ENCODE measurements at places on chromosomes 5 and 9. TPM values are rescaled to one million over a fixed set of nuclear protein-coding genes. Genes with fewer than 3 reads are reported as not detected.
A peak's percentile ranks its signal among the peaks of the same experiment; 100 is the strongest.

DNA sequence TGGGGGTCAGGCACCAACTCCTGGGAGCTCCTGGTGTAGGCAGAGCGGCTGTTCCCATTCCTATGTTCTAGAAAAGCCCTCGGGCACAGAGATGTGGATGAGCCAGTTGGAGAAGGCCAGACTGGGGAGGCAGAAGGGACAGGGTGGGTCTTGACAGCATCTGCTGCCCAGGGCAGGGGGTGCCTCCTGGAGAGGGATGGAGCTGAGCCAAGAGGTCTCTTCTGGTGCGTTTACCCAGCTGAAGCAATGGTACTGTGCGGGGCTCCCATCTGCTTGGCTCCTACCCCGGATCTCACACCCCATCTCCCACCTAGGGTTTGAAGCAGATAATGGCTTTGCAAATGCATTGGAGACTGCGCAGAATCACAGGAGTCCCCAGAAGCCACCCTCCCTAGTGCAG, 41.3 kb downstream of the SHB start:
- no peak overlapping the region for H3K4me3 ChIP-seq
- H3K36me3 ChIP-seq, result peaks cover 4% of the 10 kb centered on the region
- no peak overlapping the region for H3K27ac ChIP-seq

GRCh38 chr9:124299515-124300090, 41.9 kb downstream of the NEK6 start:
- H3K36me3 ChIP-seq, result peaks cover 33% of the 10 kb centered on the region
- no peak overlapping the region for H3K27ac ChIP-seq

DNA sequence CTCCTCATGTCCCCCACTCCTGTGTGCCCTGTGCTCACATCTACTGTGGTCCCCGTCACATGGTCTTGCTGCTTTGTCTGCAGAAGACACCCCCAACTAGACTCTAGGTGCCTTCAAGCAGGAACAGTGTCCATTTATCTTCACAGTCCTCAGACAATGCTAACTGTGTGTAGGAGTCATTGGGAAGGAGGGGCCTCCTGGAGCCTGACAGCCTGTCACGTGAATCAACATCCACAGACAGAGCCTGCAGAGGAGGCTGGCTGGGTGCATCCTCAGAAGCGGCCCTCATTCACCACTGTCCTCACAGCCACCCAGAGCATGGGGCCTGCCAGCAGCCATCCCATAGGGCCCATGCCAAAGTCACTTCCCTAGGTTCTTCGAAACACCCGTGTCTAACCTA, 98.7 kb downstream of the MED10 start:
- DNase-seq, result no peak
- H3K36me3 ChIP-seq, result no peaks in the 10 kb centered on the region
- H3K27ac ChIP-seq, result no peak overlapping the region

DNA sequence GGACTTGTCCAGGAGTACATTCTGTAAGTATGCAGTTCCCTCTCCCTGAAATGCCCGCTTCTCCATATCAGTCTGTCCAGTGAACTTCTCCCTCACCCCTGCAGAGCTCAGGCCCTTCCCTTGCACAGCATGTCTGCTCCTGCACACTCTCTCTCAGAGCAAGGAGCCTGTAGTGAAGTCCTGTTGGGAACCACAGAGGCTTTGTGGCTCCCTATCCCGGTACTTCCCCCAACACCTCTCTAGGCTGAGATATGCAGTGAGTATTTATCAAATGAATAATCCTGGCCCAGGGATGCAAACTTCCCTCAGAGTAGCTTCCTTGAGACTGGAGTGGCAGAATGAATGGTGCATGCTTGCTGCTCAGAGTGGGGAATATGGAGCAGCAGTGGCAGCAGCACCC, 48.8 kb downstream of the POC5 start:
- peaks cover 18% of the 10 kb centered on the region for H3K36me3 ChIP-seq
- no peak overlapping the region for H3K27ac ChIP-seq
- H3K27me3 ChIP-seq, result no peaks in the 10 kb centered on the region
- H3K4me3 ChIP-seq, result no peak overlapping the region
- H3K4me1 ChIP-seq, result peaks cover 6% of the 10 kb centered on the region
- DNase-seq, result no peak

DNA sequence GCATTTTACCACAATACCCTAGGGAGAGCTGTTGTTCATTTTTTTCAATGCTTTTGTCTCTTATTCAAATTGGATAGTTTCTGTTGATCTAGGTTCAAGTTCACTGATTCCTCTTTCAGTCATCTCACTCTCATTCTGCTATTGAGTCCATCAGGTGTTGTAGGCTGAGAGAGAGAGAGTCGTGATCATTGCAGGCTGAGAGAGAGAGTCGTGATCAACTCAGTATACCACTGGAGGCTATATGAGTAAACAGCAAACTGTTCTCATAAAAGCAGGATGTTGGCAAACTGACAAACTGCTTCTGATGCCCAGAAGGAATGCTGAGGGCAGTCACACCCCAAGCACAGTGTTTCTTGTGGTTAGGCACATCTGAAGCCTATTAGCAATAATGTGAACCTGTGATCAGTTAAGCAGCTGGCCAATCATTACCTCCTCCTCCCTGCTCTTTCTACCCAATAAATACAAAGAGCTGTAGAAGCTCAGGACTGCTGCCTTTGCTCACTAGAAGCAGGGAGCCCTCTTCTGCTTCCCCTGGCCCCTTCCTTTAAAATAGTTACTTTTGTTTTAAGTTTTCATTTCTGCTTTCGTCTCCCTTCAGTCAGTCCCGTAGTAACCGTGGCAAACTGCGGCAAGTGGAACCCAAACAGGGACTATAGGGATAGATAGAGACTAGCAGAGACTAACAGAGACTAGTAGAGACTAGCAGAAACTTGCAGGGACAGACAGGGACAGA, 476.1 kb upstream of the ACO1 start:
- H3K27ac ChIP-seq, result no peak overlapping the region
- no peak overlapping the region for H3K4me3 ChIP-seq
- H3K36me3 ChIP-seq, result no peaks in the 10 kb centered on the region
- H3K27me3 ChIP-seq, result no peaks in the 10 kb centered on the region
- no peak for DNase-seq
- no peaks in the 10 kb centered on the region for H3K4me1 ChIP-seq

GRCh38 chr9:133076691-133077090, 14.9 kb downstream of the CEL start:
- no peak for DNase-seq
- no peaks in the 10 kb centered on the region for H3K27me3 ChIP-seq
- H3K4me3 ChIP-seq, result no peak overlapping the region
- peak overlapping the region; percentile 62 for H3K27ac ChIP-seq
- H3K36me3 ChIP-seq, result peaks cover 3% of the 10 kb centered on the region
- peaks cover 61% of the 10 kb centered on the region for H3K4me1 ChIP-seq

DNA sequence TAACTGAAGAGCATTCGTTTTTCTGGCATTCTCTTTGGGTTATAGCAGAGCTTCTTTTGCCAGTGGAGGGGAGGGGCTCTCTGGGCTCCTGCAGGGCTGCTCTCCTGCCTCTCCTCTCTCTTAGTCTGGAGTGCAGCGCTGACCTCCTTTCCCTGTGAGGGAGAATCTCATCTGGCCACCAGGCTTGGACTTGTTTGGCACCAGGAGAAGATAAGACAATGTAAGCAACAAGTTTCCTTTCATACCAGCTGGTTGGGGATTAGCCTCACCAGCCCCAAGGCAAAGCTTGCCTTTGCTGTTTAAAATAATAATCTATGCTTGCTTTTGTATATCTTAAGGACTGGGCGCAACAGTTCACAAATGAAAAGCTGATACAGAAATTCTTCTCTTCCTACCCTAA, 196.4 kb downstream of the TLE4 start:
- H3K4me3 ChIP-seq, result no peak overlapping the region
- H3K27ac ChIP-seq, result no peak overlapping the region
- H3K36me3 ChIP-seq, result no peaks in the 10 kb centered on the region
- H3K27me3 ChIP-seq, result no peaks in the 10 kb centered on the region
- DNase-seq, result no peak
- no peaks in the 10 kb centered on the region for H3K4me1 ChIP-seq

GRCh38 chr5:142979636-142980035, 209.5 kb downstream of the ARHGAP26 start:
- H3K27ac ChIP-seq, result no peak overlapping the region
- DNase-seq, result no peak
- peaks cover 18% of the 10 kb centered on the region for H3K4me1 ChIP-seq

DNA sequence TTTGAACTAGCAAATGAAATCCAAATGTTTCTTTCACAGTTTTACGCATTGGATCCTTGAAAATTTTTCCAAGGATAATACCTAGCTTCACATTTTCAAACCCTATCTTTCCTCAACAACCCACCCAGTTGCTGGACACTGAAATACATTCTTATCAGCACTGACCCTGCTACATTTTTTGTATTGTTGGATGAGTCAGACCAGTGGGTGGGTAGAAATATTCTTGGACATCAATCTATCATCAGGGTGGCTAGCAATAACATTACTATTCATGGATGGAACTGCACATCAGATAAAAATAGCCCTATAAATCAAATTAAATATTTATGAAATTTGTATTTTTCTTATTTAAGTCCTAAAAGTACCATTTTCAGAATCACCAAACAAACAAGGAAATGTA, 407.4 kb upstream of the IZUMO3 start:
- no peaks in the 10 kb centered on the region for H3K27me3 ChIP-seq
- H3K4me1 ChIP-seq, result no peaks in the 10 kb centered on the region
- no peak overlapping the region for H3K4me3 ChIP-seq
- no peaks in the 10 kb centered on the region for H3K36me3 ChIP-seq
- no peak for DNase-seq
- H3K27ac ChIP-seq, result no peak overlapping the region

DNA sequence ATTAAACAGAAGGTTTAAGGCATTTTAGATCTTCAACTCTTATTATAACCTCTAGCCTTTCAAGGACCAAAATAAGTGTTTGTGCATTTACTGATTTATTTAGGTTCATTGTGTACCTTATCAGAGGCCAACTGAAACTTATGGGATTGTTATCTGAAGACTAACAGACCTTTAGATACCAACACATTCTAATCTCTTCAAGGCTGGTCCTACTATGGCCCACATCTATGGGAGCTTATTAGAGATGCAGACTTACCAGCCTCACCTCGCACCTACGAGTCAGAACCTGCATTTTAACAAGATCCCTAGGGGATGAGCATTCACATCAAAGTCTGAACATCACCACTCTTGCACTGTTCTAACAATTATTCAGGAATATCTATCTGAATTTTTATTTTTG, 1.9 kb downstream of the IARS1 start:
- no peak overlapping the region for H3K4me3 ChIP-seq
- H3K36me3 ChIP-seq, result peaks cover 17% of the 10 kb centered on the region
- no peaks in the 10 kb centered on the region for H3K27me3 ChIP-seq

DNA sequence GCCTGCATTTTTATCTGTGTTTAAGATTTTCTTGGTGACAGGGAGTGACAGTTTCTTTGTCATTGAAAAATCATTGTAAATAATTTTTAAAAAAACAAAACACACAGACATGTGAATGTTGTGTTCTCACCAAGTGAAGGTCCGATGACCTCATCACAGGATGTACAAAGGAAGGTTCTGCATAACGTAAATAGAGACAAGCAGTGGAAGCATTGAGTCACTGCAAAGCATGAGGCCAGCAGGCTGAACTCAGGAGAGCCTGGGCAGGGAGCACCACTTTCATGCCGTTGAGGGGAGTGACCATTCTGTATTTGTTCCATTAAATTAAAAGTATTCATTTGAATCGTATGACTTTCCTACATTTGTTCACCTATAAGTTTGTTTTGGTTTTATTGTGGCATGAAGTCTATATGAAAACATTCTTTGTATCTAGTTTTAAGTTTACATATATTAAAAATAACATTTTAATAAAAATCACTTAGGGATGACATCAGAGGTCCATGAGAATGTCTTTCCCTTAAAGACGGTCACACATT, 70.4 kb upstream of the TLE1 start:
- H3K4me1 ChIP-seq, result no peaks in the 10 kb centered on the region
- no peaks in the 10 kb centered on the region for H3K36me3 ChIP-seq
- no peak overlapping the region for H3K27ac ChIP-seq
- H3K27me3 ChIP-seq, result no peaks in the 10 kb centered on the region
- peak; percentile 36 for DNase-seq

DNA sequence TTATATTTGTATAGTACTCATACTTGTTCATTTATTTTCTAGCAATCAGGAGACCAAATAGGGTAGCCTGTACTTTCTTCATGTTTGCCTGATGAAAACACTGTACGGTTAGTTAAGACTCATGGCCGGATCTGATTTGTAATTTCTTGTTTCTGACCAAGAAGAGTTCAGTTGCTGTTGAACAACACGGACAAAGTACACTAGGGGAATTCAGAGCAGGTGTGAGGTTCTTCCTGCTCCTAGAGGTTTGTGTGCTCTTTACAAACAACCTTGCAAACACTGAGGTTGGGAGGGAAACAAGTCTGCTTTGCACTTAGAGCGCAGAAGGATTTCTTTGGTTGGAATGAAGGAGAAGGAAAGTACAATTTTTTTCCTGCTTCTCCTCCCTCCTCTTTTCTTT, 69.7 kb downstream of the TRIO start:
- no peaks in the 10 kb centered on the region for H3K36me3 ChIP-seq
- no peak overlapping the region for H3K4me3 ChIP-seq
- no peaks in the 10 kb centered on the region for H3K27me3 ChIP-seq

- no peak overlapping the region for H3K4me3 ChIP-seq
- DNase-seq, result no peak
- no peaks in the 10 kb centered on the region for H3K36me3 ChIP-seq
Measured at GRCh38 chr9:91428927-91429351, 5.3 kb upstream of the NFIL3 start.

Gene ZBTB6
- polyA plus RNA-seq, result 11.6 TPM

Gene NPDC1
- 42.7 TPM for polyA plus RNA-seq

Gene FAM151B
- polyA plus RNA-seq, result 1.2 TPM

Gene CCL21
- polyA plus RNA-seq, result 60.4 TPM

Data from large intestine (tissue), 12 donors.